ENCODE measurements at places on chromosomes 6 and 20. TPM values are rescaled to one million over a fixed set of nuclear protein-coding genes. Genes with fewer than 3 reads are reported as not detected.

Gene ANKRD60
- not detected for total RNA-seq

Gene CDH26
- total RNA-seq = 0.21 TPM

Gene ZC3H12D
- 0.10 TPM for total RNA-seq

Gene VEGFA
- 55.6 TPM for total RNA-seq

Gene TAGAP
- total RNA-seq = not detected

Gene CAGE1
- total RNA-seq = not detected

Gene GPX5
- total RNA-seq = not detected

Gene OR2H1
- total RNA-seq = not detected
